ENCODE measurements at places on chromosomes 2 and 18. TPM values are rescaled to one million over a fixed set of nuclear protein-coding genes. Genes with fewer than 3 reads are reported as not detected.

DNA sequence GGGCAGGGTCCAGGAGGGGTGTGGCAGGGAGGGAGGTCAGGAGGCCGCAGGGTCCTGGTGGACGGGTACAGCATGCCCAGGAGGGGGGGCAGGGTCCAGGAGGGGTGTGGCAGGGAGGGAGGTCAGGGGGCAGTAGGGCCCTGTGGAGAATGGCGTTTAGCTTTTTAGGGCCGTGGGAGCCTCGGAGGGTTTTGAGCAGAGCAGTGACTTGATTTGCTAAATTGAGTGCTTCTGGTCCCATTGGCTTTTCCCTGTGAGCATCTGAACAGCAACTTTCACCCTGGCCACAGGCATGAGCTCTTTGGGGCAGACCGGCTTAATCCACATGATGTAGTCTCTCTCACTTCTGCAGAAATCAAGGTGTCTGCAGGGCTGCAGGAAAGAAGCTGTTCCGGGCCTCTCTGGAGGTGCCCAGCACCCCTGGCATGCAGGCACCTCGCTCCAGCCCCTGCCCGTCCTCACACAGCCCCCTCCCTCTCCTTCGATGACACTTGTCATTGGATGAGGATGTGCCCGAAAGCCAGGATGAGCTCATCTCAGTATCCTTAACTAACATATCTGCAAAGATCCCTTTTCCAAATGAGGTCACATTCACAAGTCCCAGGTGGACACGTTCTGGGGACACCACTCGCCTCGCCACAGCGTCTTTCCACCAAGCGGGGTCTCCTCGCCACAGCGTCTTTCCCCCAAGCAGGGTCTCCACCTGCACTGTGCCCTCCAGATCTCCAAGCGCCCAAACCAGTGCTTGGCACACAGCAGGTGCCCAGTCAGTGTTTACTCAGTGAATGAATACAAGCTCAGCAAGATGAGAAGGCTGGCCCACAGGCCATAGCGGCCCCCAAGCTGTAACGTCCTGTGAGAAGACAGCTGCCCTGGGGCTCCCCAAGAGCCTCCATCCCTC lies 94.0 kb downstream of the NDUFA10 start:
- DNase-seq = no peak

RTP5 gene
- 0.28 TPM for total RNA-seq

DNA sequence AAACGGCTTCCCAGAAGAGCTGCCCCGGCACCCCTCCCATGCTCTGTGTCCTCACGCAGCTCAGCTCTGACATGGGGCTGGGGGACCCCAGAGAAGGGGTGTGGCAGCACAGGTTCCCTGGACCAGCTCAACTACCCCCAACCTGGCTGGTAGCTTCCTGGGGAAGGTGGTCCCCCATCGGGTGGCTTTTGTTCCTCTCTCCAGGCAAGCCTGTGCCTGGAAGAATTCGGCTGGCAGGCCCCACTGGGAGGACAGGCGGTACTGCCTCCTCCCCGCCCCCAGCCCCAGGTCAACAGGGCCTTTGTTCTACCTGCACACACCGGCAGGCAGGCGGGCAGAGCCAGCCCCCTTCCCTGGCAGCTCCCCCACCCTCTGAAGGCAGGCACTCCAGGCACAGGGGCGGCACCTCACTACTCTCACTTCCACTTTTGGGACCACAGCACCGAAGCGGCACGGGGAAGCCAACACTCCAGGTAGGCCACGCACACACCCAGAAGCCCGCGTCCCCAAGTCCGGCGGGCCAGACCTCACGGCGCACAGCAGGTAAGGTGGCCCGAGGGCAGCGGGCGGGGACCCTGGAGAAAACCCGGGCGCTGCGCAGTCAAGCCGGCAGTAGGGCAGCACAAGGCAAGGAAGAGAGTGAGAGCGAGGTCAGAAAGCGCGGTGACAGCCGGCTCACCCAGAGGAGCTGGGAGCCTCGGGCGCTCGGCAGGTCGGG lies 1.3 kb downstream of the HS6ST1 start:
- DNase-seq = no peak

GRCh38 chr2:137991078-137991477 lies 26.8 kb downstream of the HNMT start:
- DNase-seq = no peak

DNA sequence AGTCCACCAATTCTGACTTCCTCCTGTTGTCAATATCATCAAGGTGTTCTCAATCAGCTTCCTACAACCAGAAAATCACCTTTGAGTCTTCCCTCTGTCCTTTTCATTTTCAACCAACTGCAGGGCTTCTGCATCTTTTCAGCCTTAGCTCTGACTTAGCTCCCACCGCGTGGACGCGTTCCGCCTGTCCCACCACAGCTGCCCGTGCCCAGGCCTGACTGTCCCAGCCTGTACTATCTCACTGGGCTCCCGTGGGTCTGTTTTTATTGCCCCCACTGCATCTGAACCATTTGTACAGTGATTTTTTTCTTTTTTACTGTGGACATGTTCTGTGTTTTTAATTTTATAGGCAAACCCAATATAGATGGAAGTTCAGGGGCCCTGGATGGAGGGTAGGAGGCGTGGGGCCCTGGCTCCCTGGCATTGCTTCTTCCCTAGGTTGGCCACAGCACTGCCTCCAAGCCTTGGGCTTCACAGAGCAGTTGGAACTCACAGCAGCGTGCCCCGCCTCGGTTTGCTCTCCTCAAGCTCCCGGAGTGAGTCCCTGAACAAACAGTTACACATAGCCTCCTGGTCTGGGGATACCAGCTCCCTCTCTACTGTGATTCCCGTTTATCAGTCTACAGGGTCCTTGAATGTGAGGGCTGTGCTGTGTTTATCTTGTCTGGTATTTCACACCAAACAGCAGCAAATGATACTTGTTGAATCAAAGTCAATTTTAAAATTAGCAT lies 280.6 kb upstream of the PXDN start:
- DNase-seq = no peak
